NCI-H2029 treated with DMSO at 0.1 percent for 48 hours (cell line): ENCODE measurements at places on chromosomes 7 and 10.

DNA sequence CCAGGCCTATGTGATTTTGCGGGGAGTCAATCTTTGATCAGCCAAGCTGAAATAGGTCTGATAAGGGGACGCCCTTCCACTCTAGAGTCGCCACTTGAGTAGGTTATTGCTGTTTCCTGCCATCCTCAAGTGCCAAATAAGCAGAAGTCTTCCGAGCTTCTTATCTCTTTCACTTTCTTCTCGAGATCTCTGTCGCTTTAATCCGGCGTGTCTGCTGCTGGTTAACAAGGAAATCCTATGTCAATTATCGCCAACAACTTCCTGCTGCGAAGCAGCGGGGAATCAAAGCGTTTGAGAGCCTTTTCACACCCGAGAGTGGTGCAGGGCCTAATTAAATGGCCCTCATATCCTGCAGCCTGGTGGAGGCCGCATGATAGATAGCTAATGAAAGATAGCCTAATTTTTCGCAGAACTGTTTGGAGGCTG is 215.9 kb downstream of the RAB11FIP2 start:
- DNase-seq: no peak

GRCh38 chr10:83820033-83820432 is 319.3 kb upstream of the GHITM start:
- DNase-seq: no peak

DNA sequence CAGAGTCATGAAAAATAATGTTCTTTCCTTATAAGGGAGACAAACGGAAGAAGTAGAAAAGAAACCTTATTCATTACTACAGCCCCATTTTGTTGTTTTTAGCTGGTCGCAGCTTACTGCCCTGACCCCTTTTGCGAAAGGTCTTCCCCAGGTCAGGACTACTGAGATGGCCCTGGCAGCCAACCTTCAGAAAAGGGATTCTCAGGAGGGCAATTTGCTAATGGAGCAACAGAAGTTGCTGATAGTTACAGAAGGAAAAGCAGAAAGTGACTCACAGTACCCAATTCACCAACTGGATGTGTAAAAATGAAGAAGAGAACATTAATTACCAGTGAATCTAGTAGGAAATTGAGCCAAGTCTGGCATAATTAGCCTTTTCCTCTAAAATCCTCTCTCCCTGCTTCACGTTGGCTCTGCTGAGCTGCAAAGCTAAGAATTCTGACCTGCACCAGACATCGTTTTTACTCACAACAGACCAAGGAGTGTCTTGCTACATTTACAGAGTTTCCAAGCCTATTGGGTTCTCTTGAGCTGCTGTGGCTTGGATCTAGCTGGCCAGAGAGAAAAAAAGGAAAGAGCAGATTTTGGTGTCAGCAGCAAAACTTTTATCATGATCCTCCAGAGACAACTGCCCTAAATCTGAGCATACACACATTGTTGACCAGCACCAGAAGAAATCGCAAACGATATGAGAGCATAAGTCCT is 499.9 kb upstream of the FZD8 start:
- DNase-seq: no peak

- DNase-seq: no peak
Measured at GRCh38 chr7:157876469-157877285, 539.9 kb downstream of the DNAJB6 start.

GRCh38 chr7:92769394-92769699 is 67.0 kb downstream of the CDK6 start:
- DNase-seq: no peak
